ENCODE measurements at places on chromosomes 16 and 17.

DNA sequence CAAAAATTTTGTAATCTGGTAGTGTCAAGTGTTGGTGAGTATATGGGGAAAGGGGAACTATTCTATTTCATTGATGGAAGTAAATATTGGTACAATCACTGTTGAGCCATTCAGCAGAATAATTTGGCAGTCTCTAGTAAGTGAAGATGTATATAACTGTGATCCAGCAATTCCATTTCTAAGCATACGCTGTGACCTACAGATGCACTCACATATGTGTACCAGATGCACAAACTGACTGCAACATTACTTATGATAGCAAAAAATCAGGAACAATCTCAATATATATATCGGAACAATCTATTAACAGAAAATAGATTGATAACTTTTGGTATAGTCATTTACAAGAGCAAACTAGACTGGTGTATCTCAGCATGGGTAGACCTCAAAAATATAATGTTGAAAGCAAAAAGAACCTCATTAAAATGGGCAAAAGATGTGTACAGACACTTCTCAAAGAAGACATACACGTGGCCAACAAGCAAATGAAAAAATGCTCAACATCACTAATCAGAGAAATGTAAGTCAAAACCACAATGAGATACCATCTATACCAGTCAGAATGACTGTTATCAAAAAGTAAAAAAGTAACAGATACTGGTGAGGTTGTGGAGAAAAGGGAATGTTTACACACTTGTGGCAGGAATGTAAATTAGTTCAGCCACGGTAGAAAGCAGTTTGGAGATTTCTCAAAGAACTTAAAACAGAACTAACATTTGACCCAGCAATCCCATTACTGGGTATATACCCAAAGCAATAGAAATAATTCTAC lies 20.7 kb downstream of the ADAP2 start:
- DNase-seq = no peak

GRCh38 chr17:64213995-64214811 lies 48.9 kb downstream of the TEX2 start:
- DNase-seq = no peak

DNA sequence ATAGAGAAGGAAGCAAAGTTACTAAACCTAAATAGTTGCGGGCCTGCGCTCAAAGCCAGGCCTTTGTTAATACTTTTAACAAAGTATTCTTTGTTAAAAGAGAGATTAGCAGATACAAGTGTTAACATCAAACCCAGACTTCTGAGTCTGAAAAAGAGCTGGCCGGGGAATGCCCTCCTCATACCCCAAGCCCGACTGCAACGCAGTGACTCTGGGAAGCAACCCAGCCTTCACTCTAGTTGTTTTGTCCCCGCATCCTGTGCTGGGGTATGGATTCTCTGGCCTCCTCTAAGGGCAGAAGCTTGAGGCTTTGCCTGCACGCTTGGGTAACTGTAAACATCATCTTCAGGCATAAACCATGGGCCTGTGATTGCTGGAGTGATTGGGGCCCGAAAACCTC lies 48.3 kb downstream of the ADCY7 start:
- DNase-seq = no peak

- DNase-seq = no peak
Observed at GRCh38 chr16:4053301-4053845, 62.9 kb downstream of the ADCY9 start.

GRCh38 chr17:50139950-50140885 lies 10.3 kb upstream of the SAMD14 start:
- DNase-seq = peak; percentile 90

DNA sequence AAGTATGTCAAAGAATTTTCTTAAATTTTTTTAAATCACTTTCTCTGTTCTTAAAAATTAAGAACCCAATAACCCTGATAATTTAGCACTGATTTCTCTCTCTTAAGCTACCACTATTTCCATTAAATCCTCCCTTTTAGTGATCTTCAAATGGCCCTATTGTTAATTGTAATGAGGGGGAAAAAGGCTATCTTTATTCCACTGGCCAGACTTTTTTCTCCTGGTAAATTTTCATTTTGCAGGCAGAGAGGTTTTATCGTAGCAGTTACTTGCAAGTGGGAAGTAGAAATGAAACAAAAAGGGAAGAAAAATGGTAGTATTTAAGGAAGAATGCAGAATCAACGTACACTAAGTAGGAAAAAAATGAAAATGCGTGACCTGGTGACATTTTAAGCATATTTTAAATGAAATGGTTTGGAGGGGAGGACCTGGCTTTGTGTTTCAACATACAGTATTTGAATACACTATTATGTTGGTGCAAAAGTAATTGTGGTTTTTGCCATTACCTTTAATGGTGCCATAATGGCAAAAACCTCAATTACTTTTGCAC lies 224.9 kb downstream of the TANC2 start:
- DNase-seq = no peak
